Right lobe of liver (tissue), 6 donors: ENCODE measurements at places on chromosomes 6 and 20.
A peak's percentile ranks its signal among the peaks of the same experiment; 100 is the strongest.

DNA sequence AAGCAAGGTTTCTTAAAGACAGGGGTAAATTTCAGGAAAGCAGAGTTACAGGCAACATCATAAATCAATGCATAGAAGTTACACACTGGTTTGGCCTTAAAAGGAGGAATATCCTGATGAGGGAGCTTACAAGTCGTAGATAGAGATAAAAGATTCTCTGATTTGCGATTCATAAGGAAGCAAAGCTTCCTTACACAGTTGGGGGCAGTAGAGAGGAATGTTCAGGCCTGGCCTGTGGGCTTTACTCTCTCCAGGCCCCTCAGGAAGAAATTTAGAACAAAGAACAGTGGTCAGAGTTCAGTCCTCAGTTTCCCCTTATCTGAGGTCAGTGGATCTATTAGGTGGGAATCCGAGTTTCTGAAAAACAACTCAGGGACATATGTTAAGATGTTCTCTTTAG is 19.3 kb downstream of the HLA-C start:
- no peak for DNase-seq

DNA sequence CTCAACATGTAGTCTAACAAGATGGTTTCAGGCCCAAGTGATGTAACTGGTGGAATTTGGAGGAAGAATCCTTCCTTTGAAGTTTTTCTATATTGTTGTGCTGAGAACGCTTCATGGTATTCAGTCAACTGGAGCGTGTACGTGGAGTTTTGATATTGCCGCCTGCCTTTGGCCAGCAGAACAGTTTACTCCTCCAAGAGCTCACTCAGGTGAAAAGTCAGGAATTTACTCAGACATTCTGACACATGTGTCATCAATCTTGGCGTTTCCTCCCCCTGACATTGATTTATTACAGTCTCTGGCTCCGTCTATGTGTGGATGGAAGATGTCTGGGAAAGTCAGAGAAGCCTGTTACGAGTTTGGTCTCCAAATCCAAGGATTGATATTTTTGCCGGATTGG is 19.0 kb upstream of the TGM2 start:
- no peak for DNase-seq

DNA sequence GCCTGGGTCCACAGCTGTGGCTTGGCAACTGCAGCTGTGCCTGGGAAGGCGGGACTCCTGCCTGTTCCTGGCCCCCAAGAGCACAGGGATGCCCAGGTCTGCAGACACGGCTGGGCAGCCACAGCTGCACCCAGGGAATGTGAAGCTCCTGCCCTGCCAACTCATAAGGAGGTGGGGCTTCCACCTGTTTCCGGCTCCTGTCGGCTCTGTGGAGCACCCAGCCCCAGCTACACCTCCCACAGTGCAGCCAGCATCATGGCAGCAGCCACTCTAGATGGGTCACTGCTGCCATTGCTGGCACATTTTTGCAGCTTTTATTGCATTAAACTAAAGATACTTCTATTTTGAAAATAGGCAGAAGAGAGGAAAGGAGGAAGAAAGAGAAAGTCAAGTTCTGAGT is 207.9 kb downstream of the SAMD5 start:
- no peak for DNase-seq

DNA sequence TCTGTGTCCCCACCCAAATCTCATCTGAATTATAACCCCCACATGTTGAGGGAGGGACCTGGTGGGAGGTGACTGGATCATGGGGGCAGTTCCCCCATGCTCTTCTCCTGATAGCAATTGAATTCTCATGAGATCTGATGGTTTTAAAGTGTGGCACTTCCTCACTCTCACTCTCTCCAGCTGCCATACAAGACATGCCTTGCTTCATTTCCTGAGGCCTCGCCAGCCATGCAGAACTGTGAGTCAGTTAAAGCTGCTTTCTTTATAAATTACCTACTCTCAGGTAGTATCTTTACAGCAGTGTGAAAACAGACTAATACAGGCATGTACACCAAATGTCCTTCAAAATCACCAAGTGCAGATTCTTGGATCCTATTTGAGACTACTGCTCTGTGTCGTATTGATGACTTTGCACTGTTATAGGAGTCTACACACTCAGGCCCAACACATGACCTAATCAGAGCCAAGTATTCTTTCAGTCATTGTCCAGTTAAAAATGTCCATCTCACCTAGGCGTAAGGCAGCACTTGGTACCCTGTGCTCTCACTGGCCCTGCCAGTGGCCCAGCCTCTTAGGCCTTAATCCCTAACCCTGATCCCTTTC is 52.8 kb upstream of the UST start:
- no peak for DNase-seq

DNA sequence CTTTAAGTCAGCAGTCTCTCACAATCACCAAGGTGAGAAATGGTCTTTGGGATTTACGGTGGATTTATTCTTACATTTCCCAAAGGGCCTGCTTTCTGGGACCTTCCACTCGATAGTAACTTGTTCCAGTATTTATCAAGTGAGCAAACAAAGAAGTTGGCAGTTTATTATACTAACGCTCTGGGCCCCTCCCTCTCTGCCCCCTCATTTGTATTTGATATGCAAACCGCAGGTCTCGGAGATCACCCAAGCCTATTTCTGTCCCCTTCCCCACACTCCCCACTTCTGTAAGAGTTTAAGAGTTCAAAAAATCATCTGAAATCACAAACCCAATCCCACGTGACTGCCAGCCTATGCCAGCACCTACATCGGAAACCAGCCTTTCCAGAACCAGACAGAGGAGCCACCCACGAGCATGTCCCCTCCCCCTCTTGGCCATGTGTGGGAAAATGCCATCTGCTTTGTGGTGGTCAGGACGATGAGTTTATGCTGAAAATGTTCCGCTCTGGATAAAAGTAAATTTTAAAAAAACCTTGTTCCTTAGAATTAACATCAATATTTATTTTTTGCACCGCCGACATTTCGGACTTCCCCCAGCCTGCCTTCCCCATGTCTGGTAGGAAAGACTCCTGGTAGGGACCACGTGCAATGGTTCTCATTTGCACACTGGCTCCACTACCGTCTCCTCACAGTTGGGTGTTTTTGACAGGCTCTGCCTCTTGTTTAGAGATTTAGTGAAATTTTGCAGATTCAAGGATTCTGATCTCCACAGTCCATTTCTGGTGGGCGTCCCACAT is 281.0 kb downstream of the TFAP2C start:
- DNase-seq = no peak

DNA sequence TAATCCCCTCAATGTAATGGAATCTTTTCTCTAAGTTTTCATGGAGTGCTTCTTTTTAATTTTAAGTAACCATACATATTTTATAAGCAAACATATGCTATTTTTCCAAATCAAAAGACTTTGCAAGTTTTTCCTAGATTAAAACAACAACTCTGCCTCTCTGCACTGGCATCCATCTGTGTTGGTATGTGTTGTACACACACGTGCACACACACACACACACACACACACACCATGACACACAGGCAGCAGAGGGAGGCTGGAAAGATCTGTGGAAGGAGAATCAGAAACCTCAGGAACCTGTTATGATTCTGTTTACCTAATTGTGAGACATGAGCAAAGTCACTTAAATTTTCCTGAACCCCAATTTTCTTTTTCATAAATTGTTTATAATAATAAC is 295.0 kb upstream of the PRDM1 start:
- DNase-seq = no peak

DNA sequence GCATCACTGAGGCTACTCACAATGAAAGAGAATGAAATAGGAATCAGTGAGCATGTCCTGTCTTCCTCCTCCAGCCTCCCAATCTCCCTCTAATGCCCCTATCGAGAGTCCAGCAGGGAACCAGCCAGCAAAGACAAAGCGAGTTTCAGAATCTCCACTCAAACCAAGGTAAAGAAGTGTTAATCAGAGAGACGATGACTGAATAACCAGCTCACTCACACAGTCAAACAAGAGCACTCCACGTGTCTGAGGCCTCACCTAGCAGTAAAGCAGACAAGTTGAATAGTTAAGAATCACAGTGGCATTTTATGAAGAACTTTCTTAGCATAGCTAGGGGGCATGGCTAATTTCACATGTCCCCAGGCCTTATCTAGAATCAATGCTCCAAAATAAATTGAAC is 3.3 kb upstream of the TREM1 start:
- DNase-seq = no peak

GRCh38 chr6:150093397-150093796 is 24.5 kb upstream of the ULBP3 start:
- DNase-seq = no peak

DNA sequence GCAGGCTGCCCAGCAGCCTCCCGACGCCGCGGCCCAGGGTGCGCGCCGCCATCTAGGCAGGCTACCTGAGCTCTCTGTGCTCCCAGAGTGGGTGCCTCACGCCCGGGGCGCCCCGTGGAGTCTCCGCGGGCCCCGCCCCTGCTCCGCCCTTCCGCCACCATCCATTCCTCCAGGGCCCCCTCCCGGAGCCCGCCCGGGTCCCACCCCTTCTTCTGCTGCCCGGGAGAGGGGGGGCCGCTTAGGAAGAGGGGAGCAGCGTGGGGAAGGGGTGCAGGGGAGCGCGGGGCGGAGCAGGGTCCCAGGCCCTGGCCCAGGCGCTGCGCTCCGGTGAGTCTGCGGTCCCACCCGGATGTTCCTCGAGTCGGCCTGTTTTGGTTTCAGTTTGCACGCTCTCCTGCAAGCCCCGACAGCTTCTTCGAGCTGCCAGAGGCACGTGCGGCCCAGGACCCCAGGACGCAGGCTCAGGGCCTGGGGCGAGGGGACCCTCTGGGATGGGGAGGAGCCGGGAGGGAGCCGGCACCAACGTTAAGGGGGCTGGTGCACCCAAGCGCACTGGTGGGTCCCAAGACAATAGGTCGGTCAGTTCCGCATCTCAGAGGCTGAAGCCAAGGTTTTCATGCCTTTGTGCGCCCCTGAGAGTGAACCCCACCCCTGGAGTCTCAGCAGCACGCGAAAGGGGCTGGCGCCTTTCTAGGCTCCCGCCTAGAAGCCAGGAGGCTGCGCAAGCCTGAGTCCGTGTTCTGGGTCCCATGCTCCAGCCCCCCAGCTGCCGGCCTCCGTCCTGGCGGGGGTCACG is at the start of gene ACSS1:
ACSS1 (minus strand) TSS at position 89 of the 796 bp plus-strand sequence; CDS start at position 52, 37 bp downstream.
- peak; percentile 69 for DNase-seq

GRCh38 chr6:87747646-87748045 is 45.6 kb upstream of the AKIRIN2 start:
- DNase-seq = no peak

GRCh38 chr6:113258771-113259170 is 598.4 kb upstream of the MARCKS start:
- DNase-seq = no peak

DNA sequence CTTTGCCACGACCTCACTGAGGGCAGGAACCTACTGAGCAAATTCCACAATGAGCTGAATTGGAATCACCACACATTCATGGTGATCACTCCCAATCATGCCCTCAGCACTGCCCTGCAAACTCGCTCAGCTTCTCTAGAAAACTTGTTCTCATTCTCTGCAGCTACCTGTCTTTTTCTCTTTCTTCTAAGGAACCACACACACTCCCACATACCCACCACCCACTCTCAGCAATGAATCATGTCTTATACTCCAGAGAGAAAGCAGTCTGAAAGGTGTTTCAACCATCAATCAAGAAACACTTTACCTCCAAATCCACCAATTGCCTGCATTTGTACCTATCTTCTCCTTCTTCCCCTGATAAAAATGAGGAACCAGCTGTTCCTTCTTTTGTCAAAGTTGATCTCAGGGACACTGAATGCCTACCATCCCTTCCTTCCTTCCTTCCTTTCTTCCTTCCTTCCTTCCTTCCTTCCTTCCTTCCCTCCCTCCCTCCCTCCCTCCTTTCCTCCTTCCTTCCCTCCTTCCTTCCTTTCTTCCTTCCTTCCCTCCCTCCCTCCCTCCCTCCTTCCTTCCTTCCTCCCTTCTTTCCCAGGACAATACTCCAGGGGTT is 84.6 kb upstream of the SGK1 start:
- DNase-seq = no peak

GRCh38 chr20:4775322-4776078 is 53.8 kb downstream of the PRND start:
- no peak for DNase-seq

- DNase-seq = no peak
Observed at GRCh38 chr6:108616544-108616943, 55.8 kb downstream of the FOXO3 start.

GRCh38 chr6:69284176-69284730 is 512.6 kb downstream of the LMBRD1 start:
- no peak for DNase-seq

DNA sequence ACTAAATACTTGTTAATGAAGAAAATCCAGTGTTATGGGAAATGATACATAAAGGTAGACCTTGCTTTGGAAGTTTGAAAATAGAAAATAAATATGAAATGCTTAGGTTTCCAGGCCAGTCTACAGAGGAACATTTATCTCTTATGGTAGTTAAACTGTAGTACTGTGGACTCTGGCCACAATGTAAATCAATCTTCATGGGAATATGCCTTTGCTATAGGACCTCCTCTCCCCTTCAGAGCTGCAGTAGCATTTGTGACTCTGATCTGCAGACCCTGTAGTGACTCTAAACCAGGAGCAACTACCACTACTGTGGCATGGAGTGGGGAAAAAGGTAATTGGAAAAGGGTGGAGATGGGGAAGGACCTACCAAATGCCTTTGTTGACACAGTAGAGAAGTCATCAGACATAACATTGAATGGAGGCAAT is 4.5 kb downstream of the HSPA1A start:
- no peak for DNase-seq

- no peak for DNase-seq
Observed at GRCh38 chr6:142824426-142824825, 120.5 kb downstream of the HIVEP2 start.

DNA sequence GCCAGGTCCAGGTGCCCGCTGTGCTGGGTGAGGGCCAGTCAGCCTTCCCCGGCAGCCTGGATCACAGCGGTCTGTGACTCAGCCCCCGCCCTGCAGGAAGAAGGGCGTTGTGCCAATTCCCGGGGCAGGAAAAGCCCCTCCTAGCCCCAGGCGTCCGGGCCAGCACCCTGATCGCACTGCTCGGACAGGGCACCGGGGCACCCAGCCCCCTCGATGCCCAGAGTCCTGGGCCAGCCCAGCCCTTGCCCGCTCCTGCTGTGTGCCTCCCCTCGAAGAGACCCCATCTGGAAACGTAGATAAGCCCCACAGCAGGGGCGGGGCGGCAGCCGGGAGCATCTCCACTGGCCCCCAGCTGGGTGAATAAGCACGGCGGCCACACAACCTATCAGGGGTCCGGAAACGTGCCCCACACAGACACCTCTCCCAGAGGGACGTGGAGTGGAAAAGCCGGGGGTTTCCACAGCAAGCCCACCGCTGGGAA is 9.9 kb downstream of the LAMA5 start:
- peak; percentile 44 for DNase-seq

DNA sequence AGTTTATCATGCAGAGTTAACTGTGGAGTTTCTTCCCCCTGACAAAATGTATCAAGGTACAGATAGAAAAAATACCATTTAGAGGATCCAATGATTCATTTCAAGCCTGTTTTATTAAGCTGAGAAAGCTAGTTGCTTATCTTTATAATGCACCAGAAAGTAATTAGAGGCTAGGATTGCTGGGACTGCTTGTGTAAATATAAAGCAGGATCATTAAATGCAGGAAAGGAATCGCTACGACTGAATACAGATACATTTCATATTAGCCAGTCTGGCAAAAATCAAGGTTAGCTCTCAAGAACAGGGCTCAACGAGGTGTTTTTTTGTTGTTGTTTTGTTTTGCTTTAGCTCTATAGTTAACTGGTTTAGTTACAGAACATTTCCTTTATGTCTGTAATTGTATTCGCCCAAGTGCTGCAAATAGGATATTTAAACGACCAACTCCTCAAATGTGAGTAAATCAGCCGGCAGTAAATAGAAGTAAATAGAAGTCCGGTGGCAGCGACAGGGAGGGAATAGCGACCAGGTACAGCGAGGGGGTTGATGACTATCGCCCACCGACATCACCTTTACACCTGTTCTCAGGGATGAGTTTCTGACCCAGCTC is 748 bp downstream of the UBE2J1 start:
- no peak for DNase-seq

GRCh38 chr6:75449630-75450206 is 43.9 kb downstream of the FILIP1 start:
- DNase-seq = no peak
